ENCODE measurements at places on chromosomes 4 and X. TPM values are rescaled to one million over a fixed set of nuclear protein-coding genes. Genes with fewer than 3 reads are reported as not detected.

DNA sequence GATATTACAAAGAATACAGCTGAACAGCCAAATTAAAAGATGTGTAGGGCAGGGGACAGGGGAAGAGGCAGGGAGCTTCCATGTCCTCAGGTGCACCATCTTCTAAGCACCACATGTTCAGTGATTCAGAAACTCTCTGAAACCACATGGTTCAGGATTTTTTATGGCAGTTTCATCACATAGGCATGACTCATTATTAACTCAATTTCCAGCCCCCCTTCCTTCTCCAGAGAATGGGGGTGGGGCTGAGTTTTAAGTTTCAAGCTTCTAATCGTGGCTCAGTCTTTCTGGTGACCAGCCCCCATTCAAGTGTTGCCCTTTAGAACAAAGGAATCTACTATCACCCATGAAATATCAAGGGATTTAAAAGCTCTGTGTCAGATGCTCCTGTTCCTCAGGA lies 317.8 kb upstream of the GALNT7 start:
- DNase-seq = peak; percentile 74

- DNase-seq = no peak
Measured at GRCh38 chr4:184355857-184356256, 118.5 kb downstream of the IRF2 start.

DNA sequence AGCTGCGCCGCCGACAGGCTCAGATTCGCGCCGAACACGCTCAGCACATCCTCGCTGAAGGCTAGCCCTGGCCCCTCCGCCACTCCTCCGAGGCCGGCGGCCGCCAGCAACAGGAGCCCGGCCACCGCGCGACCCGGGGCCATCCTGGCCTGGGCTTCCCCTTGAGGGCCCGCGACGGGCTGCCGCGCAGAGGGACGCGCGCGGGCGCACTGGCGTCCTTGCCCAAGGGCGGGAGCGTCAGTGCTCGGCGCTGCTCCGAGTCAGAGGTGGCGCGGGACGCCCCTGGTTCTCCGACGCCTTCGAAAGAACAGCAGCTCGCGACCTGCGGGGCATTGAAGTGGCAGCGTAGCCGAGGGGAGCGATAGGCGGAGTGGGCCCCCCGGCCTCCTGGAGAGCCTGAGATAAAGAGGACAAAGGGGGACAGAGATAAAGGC lies 745 bp downstream of the SLC39A8 start:
- DNase-seq = peak; percentile 60

DNA sequence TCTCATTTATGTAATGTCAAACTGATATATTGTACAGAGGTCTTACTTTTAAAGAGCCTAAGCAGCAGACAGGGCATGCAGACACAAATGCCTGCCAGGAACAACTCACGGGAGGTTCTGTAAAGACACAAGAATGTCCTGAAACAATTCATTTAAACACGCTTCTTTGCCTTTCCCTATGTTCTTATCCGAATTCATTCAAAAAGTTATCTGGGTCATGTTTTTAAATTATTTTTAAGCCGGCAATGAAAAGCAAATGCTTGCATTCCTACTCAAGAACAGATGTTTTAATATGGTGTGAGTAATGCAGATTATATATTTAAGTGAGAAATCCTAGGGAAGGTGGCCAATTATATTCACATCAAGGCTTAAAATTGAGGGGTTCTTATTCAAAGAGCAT lies 192.6 kb downstream of the PDGFC start:
- DNase-seq = peak; percentile 66

DNA sequence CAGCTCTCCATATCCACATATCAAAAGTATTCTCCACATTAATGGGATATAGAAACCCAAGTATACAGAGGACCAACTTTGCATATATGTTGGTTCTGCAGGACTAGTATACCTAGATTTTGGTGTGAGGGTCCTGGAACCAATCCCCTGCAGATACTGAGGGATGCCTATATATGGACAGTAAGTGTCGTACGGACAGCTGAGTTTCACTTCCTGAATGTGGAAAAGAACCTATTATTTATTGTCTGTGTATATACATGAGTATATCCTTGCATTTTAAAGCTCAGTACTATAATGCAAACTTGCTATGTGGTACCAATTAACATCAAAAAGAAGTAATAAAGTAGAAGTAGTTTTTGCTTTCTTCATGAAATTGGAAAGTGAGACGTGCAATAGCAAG lies 101.9 kb downstream of the FBXW7 start:
- no peak for DNase-seq

DNA sequence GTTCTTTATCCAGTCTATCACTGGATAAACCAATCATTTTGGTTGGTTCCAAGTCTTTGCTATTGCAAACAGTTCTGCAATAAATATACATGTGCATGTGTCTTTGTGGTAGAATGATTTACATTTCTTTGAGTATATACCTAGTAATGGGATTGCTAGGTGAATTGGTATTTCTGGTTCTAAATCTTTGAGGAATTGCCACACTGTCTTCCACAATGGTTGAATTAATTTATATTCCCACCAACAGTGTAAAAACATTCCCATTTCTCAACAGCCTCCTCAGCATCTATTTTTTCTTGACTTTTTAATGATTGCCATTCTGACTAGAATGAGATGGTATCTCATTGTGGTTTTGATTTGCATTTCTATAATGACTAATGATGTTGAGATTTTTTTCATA lies 791.7 kb upstream of the AGA start:
- no peak for DNase-seq

- no peak for DNase-seq
Measured at GRCh38 chr4:155001251-155001650, 207.2 kb upstream of the NPY2R start.

DNA sequence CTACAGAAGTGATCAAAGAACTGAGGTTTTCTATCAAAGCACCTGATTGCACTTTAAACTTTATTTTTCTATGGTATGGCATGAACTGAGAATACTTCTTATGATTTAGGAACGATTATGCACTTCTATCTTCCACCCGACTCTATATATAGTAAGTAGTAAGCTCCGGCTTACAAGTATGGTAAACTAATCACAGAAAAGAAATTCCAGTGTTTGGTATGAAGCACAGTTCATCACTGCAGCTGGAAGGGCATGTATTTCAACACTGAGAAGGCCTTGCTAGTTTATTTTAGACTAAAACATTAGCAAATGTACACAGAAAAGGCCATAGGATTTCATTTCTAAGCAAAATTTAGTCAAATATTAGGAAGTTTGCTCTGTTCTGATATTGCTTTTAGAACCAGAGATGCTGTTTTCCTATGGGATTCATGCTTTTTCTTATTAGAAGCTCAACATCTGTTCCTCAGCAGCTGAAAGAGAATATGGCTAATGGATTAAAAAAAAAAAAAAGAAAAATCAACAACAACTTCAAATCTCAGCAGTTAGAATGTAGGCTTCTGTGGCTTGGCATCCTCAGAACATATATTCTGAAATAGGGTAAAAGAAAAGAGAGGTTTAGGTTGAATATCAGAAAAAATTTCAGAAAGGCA lies 273.5 kb downstream of the C4orf33 start:
- DNase-seq = no peak

- DNase-seq = no peak
Measured at GRCh38 chrX:139831675-139832456, 101.0 kb downstream of the ATP11C start.

- DNase-seq = no peak
Measured at GRCh38 chr4:122503214-122503613, 46.7 kb upstream of the IL2 start.

DNA sequence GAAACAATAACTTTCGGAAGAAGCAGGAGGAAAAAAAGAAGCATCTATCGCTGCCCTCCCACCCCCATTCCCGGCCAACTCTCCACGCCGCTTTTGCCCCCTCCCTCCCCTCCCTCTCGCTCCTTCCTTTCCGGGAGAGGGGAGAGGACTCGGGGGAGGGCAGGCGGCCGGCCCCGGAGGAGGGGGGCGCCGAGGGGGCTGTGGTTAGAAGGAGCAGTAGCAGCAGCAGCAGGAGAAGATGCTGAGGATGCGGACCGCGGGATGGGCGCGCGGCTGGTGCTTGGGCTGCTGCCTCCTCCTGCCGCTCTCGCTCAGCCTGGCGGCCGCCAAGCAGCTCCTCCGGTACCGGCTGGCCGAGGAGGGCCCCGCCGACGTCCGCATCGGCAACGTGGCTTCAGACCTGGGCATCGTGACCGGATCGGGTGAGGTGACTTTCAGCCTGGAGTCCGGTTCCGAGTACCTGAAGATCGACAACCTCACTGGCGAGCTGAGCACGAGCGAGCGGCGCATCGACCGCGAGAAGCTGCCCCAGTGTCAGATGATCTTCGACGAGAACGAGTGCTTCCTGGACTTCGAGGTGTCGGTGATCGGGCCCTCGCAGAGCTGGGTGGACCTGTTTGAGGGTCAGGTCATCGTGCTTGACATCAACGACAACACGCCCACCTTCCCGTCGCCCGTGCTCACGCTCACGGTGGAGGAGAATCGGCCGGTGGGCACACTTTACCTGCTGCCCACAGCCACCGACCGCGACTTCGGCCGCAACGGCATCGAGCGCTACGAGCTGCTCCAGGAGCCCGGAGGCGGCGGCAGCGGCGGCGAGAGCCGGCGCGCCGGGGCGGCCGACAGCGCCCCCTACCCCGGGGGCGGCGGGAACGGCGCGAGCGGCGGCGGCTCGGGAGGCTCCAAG lies 1.3 kb downstream of the PCDH7 start:
- DNase-seq = no peak

GRCh38 chr4:176635372-176636261 lies 157.1 kb downstream of the VEGFC start:
- peak; percentile 71 for DNase-seq

HMX1 gene
- not detected for polyA plus RNA-seq

AMMECR1 gene
- polyA plus RNA-seq = 5.3 TPM

AP1AR gene
- 4.4 TPM for polyA plus RNA-seq

NDNF gene
- polyA plus RNA-seq = not detected

Measured in foreskin keratinocyte (primary cell).